ENCODE measurements at places on chromosomes 13 and 19.

GRCh38 chr19:11693505-11694499 lies 44.9 kb downstream of the ZNF823 start:
- no peak for DNase-seq

DNA sequence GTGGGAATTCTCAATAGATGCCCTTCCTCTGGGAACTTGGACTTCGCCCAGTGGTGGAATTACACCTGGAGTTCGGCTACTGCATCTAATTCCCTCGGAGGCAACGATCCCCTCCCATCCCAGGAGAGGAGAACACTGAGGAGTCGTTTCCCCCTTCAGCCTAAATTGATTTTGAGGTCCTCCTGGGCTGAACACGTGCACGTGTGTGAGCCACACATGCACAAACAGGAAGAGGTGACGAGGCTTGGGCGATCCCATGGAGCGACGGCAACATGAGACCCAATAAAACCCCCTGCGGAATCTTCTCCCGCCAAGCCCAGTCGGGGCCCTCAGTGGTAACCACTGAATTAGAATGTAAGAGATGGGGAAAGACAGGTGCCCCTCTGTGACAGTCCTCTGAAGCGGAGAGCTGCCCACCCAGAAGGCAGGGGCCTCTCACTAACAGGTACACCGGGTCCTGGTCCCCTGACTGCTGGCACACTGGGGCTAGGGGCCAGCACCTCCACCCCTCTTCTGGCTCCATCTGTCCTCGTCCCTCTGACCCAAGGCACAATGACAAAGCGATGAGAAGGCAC lies 4.5 kb downstream of the MLLT1 start:
- DNase-seq: no peak

DNA sequence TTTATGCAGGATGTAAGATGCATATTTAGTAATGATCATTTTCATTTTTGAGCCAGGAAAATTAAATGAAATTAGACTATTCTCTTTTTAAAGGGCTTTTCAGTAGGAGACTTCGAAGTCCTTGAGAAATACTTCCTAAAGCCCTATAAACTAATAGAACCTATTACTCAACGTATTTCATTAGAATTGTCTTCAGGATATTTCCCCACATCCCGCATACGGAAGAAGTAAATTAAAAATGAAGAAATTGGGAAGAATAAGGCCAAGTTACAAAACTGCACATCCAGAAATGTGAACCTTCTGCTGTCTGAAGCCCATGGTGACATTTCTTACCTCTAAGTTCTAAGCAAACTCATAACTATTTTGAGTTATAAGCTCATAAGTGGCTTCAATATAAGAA lies 66.5 kb downstream of the RXFP2 start:
- DNase-seq: no peak

- no peak for DNase-seq
Observed at GRCh38 chr13:44818016-44818415, 171.3 kb downstream of the NUFIP1 start.

GRCh38 chr13:97346561-97347254 lies 87.3 kb upstream of the RAP2A start:
- no peak for DNase-seq

DNA sequence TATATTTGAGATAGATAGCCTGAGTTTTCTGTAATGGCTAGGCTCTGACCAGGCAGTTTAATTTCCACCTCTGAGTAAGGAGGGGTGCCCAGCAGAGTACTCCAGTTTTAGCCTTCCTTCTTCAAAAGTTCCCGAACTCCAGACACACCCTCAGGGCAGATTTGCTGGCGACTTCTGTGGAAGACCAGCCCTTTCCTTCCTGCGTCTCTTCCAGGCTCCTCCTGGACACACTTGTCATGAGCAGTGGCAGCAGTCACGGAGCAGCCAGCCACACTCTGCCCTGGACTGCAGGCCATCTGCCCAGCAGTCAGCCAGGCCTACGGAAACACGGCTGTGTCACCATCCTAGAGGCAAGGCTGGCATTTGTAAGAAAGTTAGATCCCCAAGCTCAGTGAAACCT lies 6.6 kb upstream of the FLT1 start:
- DNase-seq: no peak

DNA sequence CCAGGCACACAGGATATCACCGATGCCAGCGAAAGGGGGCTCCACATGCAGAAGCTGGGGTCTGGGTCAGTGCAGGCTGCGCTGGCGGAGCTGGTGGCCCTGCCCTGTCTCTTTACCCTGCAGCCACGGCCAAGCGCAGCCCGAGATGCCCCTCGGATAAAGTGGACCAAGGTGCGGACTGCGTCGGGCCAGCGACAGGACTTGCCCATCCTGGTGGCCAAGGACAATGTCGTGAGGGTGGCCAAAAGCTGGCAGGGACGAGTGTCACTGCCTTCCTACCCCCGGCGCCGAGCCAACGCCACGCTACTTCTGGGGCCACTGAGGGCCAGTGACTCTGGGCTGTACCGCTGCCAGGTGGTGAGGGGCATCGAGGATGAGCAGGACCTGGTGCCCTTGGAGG lies 7.2 kb downstream of the NCAN start:
- DNase-seq: no peak

DNA sequence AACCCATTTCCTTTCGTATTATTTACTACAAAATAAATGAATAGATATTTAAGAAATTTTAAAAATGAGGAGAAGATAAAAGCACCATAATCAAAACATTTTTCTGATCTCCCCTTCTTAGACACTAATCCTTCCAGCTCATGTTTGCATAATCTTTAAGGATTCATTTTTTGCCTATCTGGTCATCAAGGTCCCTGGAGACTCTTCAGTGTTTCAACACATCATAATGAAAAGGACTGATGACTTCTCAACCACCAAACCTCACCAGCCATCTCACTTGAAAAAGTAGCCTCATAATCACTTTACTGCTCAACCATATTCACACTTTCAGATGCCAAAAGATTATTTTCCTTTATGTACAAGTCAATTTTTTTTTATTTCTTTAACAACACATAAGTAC lies 80.1 kb downstream of the DCLK1 start:
- no peak for DNase-seq

Measured in forelimb muscle (tissue), 1 donor.